ENCODE measurements at places on chromosomes 4 and X.

DNA sequence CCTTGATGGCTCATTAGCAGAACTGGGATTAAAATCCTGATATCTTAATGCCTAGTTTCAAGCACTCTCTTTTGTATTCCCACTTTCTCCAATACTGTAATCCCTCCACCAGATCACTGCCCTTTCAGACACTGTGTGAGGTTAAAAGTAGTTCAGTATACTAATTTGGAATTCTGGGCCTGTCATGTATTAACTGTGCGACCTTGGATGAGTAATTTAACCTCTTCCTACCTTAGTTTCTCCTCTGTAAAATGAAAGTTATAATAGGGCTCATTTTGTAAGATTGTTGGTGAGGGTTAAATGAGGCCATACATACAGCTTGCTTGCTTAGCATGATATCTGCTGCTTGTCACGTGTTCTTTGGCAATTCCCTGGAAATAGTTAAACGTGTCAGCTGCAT, 207.3 kb upstream of the HS3ST1 start:
- DNase-seq = no peak

GRCh38 chrX:153622661-153623309, 23.8 kb upstream of the CCNQ start:
- DNase-seq = no peak

- no peak for DNase-seq
These were observed 331.5 kb downstream of the NKX6-1 start for GRCh38 chr4:84167564-84167963.

DNA sequence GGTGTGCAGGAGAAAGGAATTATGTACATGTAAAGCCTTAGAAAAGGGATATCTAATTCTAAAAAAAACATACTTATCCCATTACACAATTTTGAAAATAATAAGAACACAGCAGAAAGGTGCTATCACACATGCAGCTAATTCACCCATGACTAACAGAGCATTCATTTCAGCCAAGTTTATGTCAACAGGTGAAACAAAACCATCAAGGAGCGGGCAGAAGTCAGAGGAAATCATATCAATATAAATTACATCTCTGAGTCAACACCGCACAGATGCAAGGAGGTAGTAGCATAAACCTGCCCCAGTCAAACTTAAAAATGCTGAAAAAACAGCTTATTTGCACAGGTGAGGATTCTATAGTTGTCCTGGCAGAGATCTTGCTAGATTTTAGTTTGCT, 197.9 kb downstream of the PRDM5 start:
- DNase-seq = no peak

- DNase-seq = no peak
These were observed 48.3 kb upstream of the MAN2B2 start for GRCh38 chr4:6526671-6527091.

- no peak for DNase-seq
These were observed 1313.2 kb downstream of the ADGRL3 start for GRCh38 chr4:62513306-62513705.

GRCh38 chr4:182729516-182729915, 187.7 kb downstream of the DCTD start:
- no peak for DNase-seq

GRCh38 chr4:69823481-69824186, 36.3 kb downstream of the SULT1E1 start:
- peak; percentile 32 for DNase-seq

DNA sequence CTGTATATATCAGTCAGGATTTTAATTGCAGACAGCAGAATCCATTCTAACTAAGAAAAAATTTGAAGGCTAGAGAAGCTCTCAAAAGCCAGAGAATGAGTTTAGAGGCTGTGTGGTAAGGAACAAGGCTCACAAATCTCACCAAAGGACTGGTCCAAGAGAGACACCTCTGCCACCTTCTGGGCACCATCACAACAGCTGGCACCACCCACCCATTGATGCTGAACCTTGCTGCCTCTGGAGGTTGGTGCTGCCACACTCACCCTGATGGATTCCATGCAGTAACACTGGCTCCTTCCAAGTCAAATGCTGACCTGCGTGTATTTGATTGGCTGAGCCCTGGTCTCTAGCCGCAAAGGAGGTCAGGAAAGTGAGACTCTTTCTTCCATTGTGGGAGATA, 100.8 kb downstream of the BEND2 start:
- no peak for DNase-seq

- DNase-seq = no peak
These were observed 568.6 kb upstream of the BOD1L1 start for GRCh38 chr4:14196131-14196530.

GRCh38 chr4:72977936-72978485, 91.5 kb downstream of the COX18 start:
- no peak for DNase-seq

GRCh38 chr4:100828986-100829685, 311.3 kb upstream of the EMCN start:
- DNase-seq = no peak

DNA sequence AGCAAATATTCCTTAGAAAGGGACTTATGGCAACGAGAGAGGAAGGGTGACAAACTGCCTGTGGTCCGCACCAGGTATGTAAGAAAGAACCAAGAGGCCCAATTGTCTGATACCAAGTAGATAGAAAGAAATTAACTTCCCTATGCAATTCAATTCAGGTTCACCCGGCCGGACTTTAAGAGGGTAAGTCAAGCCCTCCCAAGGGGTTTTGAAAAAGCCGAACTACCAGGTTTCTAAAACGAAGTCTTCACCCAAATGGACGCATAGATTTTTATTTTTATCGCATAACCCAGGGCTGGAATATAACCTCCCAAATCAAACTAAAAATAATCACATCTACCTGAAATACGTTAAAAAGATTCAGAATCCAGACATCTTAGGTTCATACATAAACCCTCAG, 1.6 kb upstream of the MAB21L2 start:
- no peak for DNase-seq

DNA sequence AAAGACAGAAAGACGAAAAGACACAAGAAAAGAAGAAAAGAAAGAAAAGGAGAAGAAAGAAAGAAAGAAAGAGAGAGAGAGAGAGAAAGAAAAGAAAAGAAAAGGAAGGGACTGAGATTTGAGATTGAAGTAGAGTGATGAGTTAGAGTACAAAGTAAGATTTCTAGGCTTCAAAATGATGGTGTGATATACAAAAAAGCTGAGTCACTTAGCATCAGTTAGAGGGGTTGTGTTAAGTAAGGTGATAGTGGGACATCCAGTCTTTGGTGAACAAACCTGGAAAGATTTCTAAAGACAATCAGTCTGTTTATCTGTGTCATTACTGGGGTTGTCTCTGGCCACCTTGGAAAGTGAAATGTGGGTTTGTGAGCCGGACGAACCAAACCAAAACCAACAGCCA, 13.5 kb downstream of the SLC10A6 start:
- DNase-seq = no peak

DNA sequence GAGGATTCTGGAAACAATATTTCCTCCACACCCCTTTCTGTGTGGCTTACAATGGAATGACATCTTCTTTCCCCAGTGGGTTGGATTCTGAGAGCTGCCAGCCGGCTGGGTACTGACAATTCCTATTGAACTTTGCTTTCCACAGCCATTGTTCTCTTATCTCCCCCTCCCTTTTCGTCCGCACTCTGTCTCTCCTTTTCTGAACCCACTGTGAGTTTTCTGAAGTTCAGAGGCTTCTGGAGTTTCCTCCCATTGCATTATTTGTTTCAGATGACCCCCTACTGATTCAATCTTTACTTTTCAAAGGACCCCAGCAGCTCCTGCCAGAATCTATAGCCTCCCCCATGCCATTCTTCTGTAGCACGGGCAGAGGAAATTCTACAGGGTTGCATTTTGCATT, 10.4 kb downstream of the SMPX start:
- no peak for DNase-seq

GRCh38 chr4:120692964-120693363, 229.6 kb downstream of the PRDM5 start:
- no peak for DNase-seq

GRCh38 chrX:129318375-129318774, 204.9 kb downstream of the SMARCA1 start:
- DNase-seq = no peak

GRCh38 chrX:122567911-122568310, 616.2 kb upstream of the GRIA3 start:
- DNase-seq = no peak

- DNase-seq = no peak
These were observed 13.0 kb upstream of the PLAC1 start for GRCh38 chrX:134671294-134671693.

- DNase-seq = no peak
These were observed 112.2 kb upstream of the ENPP6 start for GRCh38 chr4:184329659-184330400.

DNA sequence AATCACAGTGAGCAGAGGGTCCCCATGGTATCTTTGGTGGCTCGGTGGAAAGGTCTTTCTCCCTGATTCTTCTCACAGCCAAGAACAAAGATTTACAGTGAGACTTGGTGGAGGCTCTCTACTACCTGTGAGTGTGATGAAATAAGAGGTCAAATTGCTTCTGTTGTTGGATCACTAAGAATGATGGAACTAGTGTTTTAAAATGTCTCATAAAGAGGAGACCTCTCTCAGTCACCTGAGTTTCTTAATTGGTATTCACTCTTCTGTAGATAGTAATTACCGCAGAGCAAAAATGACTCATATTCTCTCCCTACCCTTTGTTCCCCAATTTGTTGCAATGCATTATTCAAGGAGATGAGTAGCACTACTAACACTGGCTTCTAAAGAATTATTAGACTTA, 100.9 kb upstream of the TBC1D9 start:
- DNase-seq = no peak

- no peak for DNase-seq
These were observed 31.1 kb downstream of the ART3 start for GRCh38 chr4:76105652-76106051.

DNA sequence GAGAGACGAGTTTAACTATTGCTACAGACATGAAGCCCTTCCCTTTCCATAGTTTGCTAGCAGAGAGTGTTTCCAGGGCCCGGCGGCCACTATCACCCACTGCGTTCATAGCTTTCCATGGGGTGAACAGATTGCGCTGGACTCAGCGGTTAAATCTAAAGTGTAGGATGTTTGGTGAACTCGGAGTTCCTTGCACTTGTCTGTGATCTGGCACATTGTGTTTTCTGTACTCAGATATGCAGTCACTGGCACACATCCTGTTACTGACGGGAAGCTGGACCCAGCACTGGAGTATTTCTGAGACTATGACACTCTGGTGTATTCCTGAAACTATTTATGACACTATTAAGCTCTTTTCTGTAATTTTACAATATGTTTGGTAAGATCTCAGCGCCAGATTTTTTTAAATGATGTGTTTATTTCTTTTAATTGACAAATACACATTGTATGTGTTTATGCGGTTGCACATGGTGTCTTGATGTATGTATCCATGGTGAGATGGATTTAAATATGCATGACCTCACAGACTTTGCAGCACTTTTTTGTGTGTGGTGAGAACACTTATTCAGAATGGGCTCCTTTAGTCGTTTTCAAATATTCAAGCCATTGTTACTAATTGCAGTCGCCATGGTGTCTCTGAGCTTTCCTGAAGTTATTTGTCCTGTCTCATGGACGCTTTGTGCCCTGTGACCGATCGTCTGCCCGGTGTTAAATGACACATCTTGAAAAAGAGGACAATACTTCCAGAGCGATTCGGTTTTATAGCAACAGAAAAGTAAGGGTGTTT, 14.1 kb downstream of the CD99 start:
- no peak for DNase-seq

DNA sequence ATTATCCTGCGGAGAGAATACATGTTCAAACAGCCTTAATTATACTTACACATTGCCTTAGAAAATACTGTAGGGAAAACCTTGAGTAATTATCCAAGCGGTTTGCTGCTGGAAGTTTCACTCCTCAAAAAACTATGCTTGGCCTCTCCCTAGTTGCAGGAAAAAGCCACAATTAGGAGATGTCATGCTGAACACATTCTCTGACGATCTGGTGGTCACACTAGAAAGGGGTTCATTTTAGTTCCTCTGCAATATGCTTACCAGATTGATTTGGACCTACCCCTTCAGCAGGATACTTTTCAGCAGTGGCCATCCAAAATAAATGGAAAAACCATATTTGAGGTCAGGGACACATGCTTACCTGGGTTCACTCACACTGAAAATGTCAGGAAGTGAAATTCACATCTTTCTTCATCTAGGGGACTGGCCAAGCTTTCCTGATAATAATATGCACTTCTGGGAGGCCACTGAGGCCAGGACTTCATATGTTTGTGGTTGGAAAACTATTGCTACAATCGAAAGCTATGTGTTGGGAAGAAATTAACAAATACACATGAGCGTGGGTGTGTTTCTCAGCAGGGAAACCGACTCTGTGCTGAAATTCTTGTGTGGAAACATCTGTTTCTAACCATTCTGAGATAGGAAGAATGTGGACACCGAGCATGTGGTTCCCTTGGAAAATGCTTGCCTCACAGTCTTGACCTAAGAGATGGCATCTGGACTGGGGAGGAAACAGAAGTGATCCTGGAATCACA, 68.8 kb downstream of the ATXN3L start:
- no peak for DNase-seq

GRCh38 chr4:108361446-108361820, 192.7 kb upstream of the LEF1 start:
- no peak for DNase-seq

GRCh38 chr4:74006009-74006476, 7.6 kb upstream of the CXCL5 start:
- DNase-seq = no peak

DNA sequence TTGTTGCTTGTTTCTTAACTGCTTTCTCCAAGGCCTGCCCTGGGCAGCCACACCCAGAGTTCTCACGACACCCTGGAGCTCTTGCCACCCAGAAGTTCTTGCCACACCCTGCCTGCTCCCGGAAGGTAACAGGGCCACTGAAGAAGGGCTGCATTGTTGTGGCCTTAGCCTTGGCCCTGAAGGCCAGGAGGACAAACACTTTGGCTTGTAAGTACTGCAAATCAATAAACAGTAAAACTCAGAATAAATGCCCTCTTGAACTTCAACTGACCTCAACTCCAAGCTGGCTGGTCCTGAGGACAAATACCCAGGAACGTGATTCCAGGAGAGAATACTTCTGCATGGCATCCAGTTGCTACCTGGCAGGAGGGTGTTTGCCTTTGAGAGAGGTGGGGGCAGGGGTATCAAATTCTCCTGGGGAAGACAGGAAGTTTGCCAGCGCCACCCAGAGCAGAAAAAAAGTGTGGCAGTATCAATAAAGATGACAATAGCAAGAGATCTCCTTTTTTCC, 54.1 kb downstream of the TLR10 start:
- DNase-seq = no peak

GRCh38 chr4:80012291-80012690, 60.7 kb downstream of the ANTXR2 start:
- DNase-seq = no peak

GRCh38 chrX:29926659-29927058, 288.7 kb upstream of the MAGEB2 start:
- DNase-seq = no peak

DNA sequence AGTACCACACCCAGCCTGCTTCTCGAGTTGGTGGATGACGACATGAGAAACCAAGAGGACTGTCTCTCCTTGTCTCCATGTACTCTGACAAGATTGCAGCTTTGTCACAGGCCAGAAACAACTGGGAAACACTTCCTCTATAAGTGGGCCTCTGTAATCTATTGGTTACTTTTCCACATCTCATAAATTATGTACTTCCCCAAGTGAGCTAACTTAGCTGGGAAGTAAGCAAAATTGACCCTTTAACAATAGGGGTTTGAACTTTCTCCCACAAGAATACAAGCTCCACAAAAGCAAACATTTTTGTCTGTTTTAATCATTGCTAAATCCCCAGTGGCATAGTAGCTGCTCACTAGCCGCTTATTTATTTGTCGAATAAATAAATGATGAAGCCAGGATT, 14.1 kb upstream of the USO1 start:
- no peak for DNase-seq

GRCh38 chr4:123952530-123953274, 556.1 kb downstream of the SPRY1 start:
- DNase-seq = no peak

Data from stimulated activated CD4-positive, alpha-beta T cell treated with anti-CD3 and anti-CD28 coated beads, Interleukin-4, amount 100 ng/mL, for 24 hours (primary cell).